ENCODE measurements at places on chromosomes 7 and 10.

DNA sequence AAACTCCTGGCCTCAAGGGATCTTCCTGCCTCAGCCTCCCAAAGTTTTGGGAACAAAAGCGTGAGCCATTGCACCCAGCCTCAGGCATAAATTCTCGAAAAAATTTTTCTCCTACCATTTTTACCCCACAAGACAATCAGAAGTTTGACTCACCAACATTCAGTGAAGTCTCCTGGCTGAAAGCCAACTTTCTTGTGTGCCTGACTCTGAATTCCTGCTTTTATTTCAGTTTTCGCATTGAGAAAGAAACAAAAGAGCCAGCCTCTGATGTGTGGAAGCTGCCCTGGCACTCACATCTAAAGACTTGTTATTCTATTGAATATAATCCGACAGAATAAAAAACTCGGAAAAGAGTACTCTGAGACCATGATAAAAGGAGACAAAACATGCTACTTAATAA is 402.9 kb downstream of the MAGI2 start:
- ATAC-seq = no peak

DNA sequence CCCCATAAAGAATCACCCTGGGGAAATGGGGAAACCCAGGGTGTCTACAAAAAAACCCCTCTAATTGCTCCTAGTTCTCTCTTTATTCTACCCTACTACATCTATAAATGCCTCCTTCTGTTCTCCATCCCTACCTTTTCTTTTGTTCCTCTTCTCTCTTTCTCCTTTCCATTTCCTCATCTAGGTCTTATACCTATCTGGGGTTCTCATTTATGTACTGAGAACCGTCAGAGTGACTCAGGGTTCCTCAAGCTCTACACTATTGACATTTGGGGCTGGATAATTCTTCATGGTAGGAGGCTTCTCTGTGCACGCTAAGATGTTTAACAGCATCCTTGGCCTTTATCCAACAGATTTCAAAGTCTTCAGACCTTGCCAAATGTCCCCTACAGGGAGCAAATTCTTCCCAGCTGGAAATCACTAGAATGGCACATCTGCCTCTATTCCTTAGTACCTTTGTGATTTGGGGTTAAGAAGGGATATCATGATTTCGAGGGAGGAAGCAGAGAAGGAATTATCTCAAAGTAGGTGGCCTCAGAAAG is 137.4 kb upstream of the PTN start:
- ATAC-seq = no peak

DNA sequence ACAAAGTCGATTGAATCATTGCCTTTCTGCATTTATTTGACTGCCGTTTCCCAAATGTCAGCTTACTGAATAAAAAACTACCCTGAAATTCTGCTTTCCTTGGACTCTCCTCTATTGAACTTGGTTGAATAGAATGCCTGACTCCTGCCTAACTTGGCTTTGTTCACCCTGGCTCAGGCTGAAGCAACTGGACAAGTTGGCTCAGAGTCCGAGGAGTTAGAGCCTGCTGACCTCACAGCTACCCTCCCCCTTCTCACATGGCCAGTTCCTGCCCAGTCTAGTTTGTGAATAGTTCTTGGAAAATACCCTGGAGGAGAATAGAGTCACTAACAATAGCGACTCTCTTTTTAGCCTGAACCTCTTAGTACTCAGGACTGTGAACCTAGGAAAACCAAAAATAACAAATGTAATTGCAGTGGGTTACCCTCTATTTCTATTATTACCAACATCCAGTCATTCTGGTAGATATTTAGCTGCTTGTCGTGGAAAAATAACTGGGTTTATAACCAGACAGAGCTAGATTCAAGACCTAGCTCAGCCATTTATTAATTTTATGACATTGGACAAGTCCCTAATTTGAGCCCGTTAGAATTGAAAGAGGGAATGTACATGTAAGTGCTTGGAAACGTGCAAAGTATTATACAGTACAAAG is 17.3 kb upstream of the NRBF2 start:
- no peak for ATAC-seq

DNA sequence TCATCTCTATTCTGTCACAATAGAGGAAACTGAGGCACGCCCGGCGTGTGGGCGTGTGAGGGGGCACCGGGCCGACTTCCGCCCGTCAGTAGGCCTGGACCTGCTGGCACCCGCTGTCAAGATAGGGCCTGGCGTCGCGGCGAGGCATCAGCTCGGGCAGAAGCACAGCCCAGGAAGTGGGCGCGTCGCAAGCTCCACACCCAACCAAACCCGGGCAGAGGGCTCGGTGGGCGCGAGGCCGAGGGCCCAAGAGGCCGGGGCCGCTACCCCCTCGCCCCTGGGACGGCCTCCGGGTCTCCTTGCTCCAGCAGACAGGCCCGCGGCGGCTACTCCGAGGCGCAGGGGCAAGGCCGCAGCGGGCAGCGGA is 91.2 kb downstream of the SPAG6 start:
- ATAC-seq = peak; percentile 46

GRCh38 chr7:149704507-149704906 is 68.9 kb downstream of the ZNF467 start:
- ATAC-seq = no peak

DNA sequence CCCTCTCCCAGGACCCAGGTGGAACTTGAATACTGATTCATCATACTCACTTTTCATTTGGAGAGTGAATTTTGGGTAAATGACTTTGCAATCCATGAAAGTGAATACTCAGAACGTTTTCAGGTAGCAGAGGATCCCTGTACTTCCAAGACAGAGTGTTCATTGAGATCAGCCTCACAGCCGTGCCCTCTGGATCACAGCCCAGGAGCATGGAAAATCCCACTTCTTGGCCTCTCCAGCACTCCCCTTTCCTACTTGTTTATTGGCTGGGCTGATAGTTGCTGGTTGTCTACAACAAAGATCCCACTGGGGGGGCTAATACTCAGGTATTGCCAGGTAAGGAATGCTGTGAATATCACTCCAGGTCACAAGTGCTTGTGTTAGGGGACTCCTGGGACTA is 5.9 kb downstream of the GCK start:
- no peak for ATAC-seq

GRCh38 chr7:28759475-28759971 is 198.6 kb downstream of the TRIL start:
- ATAC-seq = no peak

DNA sequence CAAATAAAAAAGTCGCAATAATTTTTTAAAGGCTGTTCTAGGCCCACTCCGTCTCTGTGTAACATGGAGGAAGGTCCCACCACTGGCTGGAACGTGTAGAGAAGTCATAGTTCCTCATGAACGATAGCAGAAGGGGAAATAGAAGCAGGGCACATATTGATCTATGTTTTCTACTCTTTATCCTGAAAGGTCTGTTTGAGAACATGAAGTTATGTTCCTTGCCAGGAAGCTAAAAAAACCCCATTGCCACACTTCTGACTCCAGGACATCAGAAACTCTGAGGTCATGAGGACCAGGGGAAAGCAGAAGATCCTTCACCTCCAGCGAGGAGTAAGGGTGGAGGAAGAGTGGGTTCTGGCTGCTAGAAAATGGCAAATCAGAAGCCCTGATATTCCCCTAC is 10.8 kb downstream of the ANKRD22 start:
- no peak for ATAC-seq

GRCh38 chr7:151993977-151994676 is 31.3 kb upstream of the GALNT11 start:
- peak; percentile 38 for ATAC-seq

DNA sequence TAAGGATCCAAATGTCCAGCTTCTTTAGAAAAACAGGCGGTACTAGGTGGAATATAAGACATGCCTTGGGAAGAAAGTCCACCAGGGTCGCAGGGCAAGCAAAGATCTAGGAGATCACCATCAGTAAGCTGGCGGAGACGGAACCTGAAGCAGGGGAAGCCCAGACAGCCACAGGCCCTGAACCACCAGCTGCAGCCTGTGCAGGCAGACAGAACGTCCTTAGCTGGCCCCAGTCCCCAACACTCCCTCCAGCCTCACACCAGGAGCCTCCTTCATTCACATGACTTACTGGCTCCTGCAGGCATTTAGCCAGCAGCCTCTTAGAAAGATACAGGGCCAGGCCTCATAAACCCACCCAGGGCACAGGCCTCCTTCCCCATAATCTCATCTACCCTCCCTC is 17.4 kb downstream of the RGS10 start:
- ATAC-seq = no peak

DNA sequence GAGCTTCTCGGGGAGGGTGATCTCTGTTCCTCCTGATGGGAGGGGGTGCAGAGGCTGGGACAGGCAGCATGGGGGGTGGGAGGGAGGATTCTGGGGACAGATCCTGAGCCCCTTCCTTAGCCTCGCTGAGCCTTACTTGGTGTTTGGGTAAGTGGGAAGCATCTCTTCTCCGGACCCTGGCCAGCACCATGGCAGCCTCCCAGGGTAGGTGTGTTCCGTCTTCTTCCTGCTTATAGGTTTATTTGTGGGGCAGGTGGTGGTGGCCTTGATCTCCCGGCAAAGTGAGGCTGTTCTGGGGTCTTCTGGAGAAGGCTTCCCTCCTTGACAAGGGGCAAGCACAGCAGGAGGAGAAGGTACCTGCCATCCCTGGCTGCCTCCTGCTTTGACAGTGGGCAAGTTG is 226.9 kb downstream of the GLRX3 start:
- ATAC-seq = no peak

DNA sequence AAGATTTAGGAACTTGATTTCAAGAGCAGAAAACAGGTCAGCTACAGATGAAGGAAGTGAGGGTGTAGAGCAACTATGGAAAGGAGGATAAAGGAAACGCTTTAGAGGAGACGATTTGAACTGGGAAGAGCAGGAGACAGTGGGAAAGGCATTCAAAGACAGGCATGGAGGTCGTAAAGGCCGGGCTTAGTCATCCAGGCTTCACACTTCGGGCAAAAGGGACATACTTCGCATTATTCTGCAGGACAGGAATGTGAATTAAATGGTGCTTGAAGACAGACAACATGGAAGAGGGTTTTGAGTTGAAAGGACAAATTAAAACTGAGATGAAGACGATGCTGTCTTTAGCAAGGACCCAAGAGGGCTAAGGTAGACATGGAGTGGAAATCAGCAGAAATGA is 8.1 kb downstream of the FAM171A1 start:
- no peak for ATAC-seq

GRCh38 chr10:5447611-5448071 is 35.3 kb downstream of the NET1 start:
- ATAC-seq = peak; percentile 80

GRCh38 chr10:26890956-26891355 is 30.2 kb upstream of the ABI1 start:
- no peak for ATAC-seq

DNA sequence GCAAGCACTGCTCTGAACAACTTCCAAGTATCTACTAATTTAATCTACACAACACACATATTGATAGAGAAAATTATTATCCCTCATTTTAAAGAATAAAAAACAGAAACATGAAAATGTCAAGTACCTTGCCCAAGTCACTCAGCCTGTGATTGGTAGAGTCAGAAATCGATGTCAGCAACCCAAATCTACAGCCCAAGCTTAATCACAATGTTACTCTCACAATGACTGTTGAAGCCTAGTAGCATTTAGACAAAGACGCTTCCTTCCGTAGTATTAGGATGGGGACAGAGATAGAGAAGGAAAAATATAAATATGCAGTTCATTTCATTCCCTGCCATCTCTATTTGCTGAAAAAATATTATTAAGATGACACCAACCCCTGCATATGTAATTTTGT is 242.5 kb downstream of the ELMO1 start:
- peak; percentile 62 for ATAC-seq

GRCh38 chr10:73920089-73920488 is 9.2 kb downstream of the PLAU start:
- ATAC-seq = no peak

DNA sequence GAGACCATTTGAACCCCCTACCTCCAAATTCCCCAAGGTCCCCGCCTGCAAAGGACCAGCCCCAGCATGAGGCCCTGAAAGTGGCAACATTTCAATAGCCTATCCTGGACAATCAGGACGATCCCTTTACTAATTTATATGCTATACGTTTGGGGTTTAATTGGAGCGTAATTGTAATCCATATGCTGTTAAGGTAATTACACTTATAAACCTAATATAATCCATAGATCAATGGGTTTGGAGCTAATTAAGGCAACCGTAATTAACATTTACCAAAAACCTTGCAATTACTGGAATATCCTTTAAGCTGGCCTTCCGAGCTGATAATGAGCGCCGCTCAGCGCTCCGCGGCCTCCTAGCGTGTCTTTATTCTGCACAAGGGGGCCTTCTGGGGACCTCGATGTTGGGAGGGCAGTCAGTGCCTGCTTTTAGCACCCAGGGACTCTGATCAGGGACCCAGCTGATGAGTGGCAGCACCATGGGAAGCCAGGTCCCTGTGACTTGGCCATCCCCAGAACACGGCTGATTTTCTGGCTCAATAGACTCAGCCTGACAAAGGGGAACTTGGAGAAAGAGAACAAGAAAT is 91.2 kb downstream of the LHPP start:
- ATAC-seq = no peak

DNA sequence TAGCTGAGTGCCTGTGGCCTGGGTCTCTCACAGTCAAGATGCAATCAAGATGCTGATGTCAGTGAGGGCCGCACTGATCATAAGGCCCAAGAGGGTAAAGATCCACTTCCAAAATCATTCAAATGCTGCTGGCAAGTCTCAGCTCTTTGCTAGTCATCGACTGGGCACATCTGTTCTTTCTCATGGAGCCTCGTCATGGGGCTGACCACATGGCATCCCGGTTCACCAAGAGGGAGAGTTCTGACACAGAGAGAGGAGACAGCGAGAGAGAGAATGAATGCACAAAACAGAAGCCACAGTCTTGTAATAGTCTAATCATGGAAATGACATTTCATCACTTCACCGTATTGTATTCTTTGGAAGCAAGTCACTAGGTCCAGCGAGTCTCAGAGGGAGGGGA is 1067.5 kb upstream of the C7orf33 start:
- no peak for ATAC-seq

DNA sequence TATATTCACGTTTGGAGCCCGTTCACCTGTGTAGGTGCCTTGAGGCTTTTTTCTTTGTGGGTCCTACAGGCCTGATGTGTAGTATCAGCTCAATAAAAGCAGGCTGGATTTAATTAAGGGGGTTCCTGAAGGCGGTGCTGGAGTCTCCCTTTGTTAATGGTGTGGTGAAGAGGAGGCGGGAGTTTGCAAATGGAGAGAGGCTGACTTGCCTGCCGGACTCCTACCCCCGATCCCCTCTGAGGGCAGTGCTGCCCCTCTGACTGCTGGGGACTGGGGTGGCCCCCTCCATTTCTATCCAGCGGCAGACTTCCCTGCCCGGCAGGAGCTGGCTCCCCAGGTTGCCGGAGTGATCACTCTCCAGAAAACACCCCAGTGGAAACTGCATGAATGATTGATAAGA is 45.1 kb downstream of the ZMIZ1 start:
- no peak for ATAC-seq

DNA sequence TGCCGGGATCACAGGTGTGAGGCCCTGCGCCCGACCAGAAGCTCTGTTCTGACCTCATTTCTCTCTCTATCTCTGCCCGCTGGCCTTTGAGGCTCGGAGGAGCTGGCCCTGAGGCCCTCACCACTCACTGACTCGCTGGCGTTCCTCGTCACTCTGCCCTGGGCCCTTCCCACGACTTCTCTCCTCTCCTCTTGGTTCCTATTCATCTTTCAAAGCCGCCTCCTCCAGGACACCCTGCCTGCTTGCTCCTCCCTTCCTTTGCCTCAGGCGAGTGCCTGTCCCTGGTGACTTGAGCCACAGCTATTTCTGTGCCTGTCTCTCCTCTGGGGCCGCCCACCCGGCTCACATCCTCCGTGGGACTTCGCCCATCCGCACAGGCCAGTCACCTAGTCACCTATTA is 17.3 kb upstream of the ADGRA1 start:
- no peak for ATAC-seq

- ATAC-seq = no peak
Observed at GRCh38 chr7:82472966-82473365, 29.4 kb upstream of the CACNA2D1 start.

GRCh38 chr10:114479307-114479706 is 75.0 kb upstream of the AFAP1L2 start:
- no peak for ATAC-seq

Data from activated CD4-positive, CD25-positive, alpha-beta regulatory T cell treated with anti-CD3 and anti-CD28 coated beads, Interleukin-2, amount 50 U/mL, for 24 hours (primary cell).